ENCODE measurements at places on chromosomes 7 and 10.

- H3K4me3 ChIP-seq: no peak overlapping the region
- no peak for DNase-seq
- H3K4me1 ChIP-seq: no peaks in the 10 kb centered on the region
- no peaks in the 10 kb centered on the region for H3K27me3 ChIP-seq
- H3K27ac ChIP-seq: no peak overlapping the region
Observed at GRCh38 chr10:24418532-24418931, 209.6 kb downstream of the KIAA1217 start.

DNA sequence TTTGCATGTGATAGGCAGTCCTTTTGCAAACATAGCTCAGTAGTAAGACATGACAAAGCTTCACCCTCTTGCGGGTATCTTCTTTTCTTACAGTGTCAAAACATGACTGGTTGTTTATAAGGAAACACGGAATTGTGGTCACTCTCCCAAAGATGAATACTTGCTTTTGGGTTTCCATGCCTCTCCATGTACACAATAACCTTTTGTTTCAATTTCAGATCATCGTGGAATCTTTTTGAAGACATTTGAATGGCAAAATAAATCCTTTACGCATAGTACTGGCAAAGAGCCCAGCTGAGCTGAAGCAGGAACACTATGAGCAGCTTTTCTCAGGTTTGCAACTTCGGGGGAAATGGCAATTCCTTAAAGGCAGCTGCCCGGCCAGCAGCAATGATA is 156.8 kb upstream of the FRMD4A start:
- H3K4me3 ChIP-seq: no peak overlapping the region
- H3K27ac ChIP-seq: no peak overlapping the region
- no peaks in the 10 kb centered on the region for H3K4me1 ChIP-seq
- H3K36me3 ChIP-seq: no peaks in the 10 kb centered on the region
- no peak for DNase-seq

DNA sequence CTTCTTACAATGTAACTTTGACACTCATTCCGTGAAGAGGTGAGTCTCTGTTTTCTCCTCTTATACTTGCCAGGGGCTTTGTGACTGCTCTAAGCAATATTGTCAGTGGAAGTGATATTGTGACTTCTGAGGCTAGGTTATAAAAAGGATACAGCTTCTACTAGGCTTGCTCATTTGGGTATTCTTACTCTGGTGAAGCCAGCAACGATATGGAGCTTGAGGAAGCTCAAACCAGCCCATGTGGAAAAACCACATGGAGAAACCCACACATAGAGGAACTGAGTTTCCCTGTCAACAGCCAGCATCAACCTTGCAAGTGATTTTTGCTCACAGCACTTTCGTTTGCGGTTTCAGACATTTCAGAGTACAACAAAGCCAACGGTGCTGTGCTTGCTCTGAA is 149.6 kb upstream of the SEMA3E start:
- H3K4me1 ChIP-seq: no peaks in the 10 kb centered on the region
- no peak overlapping the region for H3K4me3 ChIP-seq
- no peaks in the 10 kb centered on the region for H3K36me3 ChIP-seq
- no peak for DNase-seq

DNA sequence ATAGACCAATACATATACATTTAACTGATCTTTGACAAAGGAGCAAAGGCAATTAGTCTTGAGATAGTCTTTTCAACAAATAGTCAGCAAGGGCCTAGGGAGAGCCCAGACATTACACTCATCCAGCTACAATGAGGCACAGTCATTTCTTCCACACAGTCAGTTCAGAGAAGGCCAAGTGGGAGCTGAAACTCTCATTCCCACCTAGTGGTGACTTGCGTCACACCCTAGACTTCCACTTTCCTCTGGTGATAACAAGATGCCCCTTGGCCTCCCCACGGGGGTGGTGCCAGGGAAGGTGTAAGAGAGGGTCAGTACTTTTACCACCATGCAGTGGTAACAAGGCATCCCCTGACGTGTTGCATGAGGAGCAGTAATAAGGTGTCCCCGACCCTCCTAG is 8.0 kb downstream of the FRMPD2 start:
- no peak overlapping the region for H3K4me3 ChIP-seq
- no peaks in the 10 kb centered on the region for H3K27me3 ChIP-seq
- H3K4me1 ChIP-seq: no peaks in the 10 kb centered on the region

DNA sequence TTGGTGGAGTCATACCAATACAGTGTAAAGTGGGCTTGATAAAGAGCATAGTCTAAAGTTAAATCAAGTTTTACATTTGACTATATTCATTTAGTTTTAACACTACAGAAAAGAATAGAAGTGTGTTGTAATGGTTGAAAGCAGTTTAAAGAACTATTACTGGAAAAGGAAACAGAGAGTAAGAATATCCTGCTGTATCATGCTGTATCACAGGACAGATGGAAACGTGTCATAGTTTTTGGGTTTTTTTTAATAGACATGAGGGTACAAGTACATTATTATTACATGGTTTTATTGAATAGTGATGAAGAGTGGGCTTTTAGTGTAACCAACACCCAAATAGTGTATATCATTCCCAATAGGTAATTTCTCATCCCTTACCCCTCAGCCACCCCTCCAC is 944.3 kb downstream of the LRMDA start:
- DNase-seq: no peak
- no peaks in the 10 kb centered on the region for H3K4me1 ChIP-seq
- no peaks in the 10 kb centered on the region for H3K36me3 ChIP-seq
- H3K27me3 ChIP-seq: no peaks in the 10 kb centered on the region
- H3K4me3 ChIP-seq: no peak overlapping the region

DNA sequence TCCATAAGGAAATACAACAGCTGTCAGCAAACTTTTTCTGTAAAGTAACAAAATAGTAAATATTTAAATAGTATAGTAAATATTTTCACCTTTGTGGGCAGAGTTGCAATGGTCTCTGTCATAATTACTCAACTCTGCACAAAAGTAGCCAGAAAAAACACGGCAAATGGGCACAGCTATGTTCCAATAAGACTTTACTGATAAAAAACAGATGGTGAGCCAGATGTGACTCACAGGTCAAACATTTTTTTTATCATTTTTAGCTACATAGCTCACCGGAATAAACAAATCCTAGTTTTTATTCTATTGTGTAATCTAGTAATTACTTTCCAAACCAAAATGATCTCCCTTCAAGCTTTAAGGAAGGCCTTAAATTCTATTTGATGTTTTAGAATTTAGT is 55.3 kb downstream of the NCAPG2 start:
- no peaks in the 10 kb centered on the region for H3K27me3 ChIP-seq
- no peaks in the 10 kb centered on the region for H3K4me1 ChIP-seq
- H3K4me3 ChIP-seq: no peak overlapping the region

GRCh38 chr7:102469972-102470825 is 5.4 kb downstream of the LRWD1 start:
- DNase-seq: no peak
- peaks cover 5% of the 10 kb centered on the region for H3K36me3 ChIP-seq
- no peaks in the 10 kb centered on the region for H3K4me1 ChIP-seq
- H3K27ac ChIP-seq: no peak overlapping the region
- no peak overlapping the region for H3K4me3 ChIP-seq
- no peaks in the 10 kb centered on the region for H3K27me3 ChIP-seq

- H3K27me3 ChIP-seq: no peaks in the 10 kb centered on the region
- H3K4me3 ChIP-seq: no peak overlapping the region
- DNase-seq: no peak
- no peak overlapping the region for H3K27ac ChIP-seq
- H3K4me1 ChIP-seq: peaks cover 3% of the 10 kb centered on the region
- H3K36me3 ChIP-seq: no peaks in the 10 kb centered on the region
Observed at GRCh38 chr7:21960922-21961321, 15.2 kb upstream of the CDCA7L start.

- no peak overlapping the region for H3K27ac ChIP-seq
- H3K36me3 ChIP-seq: no peaks in the 10 kb centered on the region
- no peak overlapping the region for H3K4me3 ChIP-seq
- DNase-seq: no peak
- no peaks in the 10 kb centered on the region for H3K27me3 ChIP-seq
- H3K4me1 ChIP-seq: peaks cover 2% of the 10 kb centered on the region
Observed at GRCh38 chr10:52387744-52388143, 73.7 kb downstream of the DKK1 start.

DNA sequence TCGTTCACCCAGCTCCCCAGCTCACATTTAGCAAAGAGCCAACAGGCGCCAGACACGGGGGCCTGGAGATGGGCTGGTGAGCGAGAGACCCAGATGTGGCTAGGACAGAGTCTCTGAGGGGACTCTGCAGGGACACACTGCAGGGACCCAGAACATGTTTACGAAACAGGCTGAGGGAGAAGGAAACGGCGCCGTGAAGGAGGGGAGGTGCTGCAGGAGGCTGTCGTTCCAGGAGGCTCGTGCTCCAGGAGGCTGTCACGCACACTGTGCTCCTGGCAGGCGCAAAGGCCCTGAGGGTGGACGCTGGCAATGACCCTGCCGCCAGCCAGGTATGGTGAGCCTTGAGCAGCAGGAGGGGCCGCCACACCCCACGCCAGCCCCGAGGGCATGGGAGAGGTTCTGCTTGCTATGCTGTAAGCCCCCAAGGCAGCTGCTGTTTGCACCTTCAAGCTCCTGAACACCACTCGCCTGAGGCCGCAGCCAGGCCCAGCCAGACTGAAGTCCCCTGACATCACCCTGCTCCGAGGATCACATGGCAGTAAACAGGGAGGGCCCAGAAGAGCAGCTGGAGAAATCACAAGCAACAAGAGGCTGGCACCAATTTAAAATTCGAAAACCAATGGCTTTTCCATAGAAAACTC is 27.3 kb downstream of the ADAP1 start:
- H3K27ac ChIP-seq: no peak overlapping the region
- no peaks in the 10 kb centered on the region for H3K4me1 ChIP-seq
- no peak overlapping the region for H3K4me3 ChIP-seq
- no peaks in the 10 kb centered on the region for H3K27me3 ChIP-seq
- no peaks in the 10 kb centered on the region for H3K36me3 ChIP-seq
- DNase-seq: peak; percentile 53

DNA sequence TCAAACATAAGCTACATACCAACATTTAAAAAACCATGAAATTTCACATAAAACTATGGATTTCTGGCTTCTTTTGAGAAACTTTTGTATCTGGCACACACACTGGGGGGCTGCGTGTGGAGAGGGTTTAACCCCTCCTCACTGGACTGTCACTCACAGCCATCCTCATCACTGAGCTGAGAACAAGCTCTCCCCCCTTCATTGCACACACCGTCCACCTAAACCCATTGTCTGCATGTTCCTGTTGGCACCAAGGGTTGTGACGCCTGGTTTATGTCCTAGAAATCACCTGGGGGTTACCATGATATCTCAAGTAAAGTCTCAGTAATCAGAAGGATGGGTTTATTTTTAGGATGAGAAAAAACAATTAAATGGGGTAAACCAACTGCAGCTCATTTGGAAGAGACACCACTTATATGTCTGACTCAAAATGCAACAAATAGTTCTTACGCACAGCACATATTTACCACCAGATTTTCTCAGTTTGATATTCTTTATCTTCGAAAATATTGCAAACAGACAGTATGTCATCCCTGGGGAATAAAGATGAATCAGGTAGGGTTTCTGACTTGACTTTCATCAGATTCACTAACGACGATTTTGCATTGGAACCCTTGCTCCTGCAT is 218.5 kb upstream of the KLF6 start:
- H3K4me3 ChIP-seq: no peak overlapping the region
- H3K27me3 ChIP-seq: no peaks in the 10 kb centered on the region
- no peak overlapping the region for H3K27ac ChIP-seq
- no peaks in the 10 kb centered on the region for H3K36me3 ChIP-seq

- no peaks in the 10 kb centered on the region for H3K36me3 ChIP-seq
- no peak overlapping the region for H3K27ac ChIP-seq
- H3K4me1 ChIP-seq: no peaks in the 10 kb centered on the region
- no peaks in the 10 kb centered on the region for H3K27me3 ChIP-seq
Observed at GRCh38 chr10:112634096-112634830, 187.2 kb downstream of the VTI1A start.

DNA sequence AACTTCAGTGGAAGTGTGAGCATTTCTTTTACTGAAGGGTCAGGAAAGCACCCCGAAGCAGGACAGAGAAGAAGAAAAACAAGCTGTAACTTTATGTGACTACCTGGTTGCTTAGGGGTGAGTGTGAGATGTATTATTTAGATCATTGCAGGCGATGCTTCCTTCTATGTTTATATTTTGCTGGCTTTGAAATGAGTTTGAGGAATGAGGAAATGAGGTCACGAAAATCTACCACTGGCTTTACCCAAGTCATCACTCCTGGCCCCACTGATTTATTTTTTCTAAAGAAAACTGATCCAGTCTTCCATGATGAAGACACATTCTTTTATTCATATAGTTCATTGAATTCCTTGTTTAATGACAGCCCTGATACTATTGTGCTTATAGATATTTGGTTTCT is 716.6 kb upstream of the FZD8 start:
- H3K36me3 ChIP-seq: no peaks in the 10 kb centered on the region
- no peak for DNase-seq

GRCh38 chr7:116258734-116259133 is 48.4 kb downstream of the TES start:
- H3K27ac ChIP-seq: no peak overlapping the region
- DNase-seq: peak; percentile 47
- H3K36me3 ChIP-seq: no peaks in the 10 kb centered on the region
- no peaks in the 10 kb centered on the region for H3K27me3 ChIP-seq

DNA sequence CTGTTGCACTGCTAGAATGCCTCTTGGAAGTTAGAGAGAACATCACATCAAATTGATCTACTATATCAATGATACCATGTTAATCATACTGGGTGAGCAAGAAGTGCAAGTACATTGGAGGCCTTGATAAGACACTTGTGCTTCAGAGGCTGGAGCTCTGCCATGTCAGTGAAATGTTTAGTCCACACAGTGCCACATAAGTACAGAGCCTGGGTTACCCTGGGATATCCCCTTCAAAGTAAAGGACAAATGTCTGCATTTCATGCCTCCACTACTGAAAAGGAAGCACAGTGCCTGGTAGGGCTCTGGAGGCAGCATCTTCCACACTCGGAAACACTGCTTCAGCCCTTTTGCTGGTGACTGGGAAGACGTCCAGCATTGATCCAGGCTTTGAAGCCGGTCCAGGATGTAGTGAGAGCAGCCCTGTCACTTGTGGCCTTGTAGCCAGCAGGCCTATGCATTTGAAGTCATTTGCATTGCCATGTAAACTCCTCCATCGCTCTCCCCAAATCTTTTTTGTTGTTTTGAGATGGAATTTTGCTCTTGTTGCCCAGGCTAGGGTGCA is 15.7 kb upstream of the STN1 start:
- DNase-seq: no peak
- H3K4me3 ChIP-seq: no peak overlapping the region
- no peaks in the 10 kb centered on the region for H3K27me3 ChIP-seq
- no peaks in the 10 kb centered on the region for H3K36me3 ChIP-seq

All from mesendoderm (in vitro differentiated cells).